ENCODE measurements at places on chromosomes 3 and 15.

DNA sequence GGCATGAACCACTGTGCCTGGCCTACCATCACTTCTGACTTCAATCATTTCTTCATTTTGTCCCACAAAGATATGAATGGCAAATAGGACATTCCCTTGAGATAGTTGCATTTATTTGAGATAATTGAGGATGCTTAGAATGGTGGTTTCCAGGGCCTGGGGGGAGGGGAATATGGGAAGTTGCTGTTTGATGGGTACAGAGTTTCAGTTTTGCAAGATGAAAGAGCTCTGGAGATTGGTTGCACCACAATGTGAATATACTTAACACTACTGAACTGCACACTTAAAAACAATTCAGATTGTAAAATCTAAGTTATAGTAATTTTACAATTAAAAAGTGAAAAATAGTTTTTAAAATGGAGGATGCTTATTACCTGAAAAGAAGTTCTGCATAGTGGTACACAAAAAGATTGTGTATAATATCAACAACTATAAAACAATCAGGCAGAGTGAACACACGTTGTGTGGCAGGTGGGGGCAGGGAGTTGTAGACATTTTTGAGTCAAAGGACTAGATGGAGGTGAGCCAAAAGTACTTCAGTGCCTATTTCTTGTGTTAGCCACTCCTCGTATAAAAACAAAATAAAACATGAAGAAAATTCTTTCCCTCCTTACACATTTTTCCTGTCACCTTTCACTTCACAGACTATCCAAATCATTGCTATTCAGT lies 18.5 kb upstream of the RIOX2 start:
- no peak for DNase-seq

GRCh38 chr15:29770796-29771195 lies 51.5 kb downstream of the TJP1 start:
- DNase-seq: no peak

DNA sequence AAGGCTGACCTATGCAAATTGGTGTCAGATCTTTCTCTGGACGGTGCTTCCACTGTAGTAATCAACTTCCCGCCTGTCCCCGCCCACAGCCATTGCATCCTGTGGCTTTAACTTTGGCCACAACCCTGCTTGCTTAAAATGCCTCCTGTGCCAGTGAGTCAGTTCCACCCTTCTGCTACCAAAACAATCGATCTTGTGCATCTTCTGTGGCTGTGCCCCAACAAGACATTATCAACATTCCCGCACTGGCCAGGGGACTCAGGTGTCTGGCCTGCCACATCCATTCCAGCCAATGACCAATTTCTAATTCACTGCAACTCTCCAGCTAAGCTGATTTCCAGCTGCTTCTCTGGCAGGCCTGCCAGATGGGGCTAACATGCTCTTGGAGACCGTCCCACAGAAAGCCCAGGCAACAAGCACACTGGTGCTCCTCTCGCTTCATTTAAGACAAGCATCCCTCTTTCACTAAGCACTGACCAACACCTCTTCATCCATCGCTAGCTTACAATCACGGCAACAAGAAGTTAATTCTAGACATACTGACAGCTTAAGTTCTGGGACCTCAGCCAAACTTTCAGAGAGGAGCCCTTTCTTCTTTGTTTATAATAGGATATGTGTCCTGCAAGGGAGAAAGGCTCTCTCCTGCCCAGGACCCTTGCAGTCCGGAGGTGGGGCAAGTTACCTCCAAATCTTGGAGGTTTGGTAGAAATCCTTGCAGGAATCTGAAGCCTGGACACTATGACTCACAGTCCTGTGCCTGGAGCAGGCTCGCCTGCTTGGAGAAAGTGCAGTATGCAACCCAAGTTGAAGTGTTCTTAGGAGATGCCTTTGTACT lies 6.7 kb downstream of the CA12 start:
- no peak for DNase-seq

DNA sequence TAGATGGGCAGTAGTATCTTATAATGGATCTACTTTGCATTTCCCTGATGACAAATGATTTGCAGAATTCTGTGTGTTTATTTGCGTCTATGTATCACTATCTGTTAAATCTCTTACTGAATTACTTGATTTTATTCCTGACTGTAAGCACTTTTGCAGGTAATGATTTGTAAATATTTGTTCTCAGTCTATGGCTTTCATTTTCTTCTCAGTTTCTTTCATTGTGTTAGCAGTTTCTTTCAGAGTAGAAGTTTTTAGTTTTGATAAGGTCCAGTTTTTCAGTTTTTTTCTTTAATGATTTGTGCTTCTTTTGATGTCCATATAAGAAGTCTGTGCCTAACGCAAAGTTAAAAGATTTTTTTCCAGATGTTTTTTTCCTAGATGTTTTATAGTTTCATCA lies 12.9 kb downstream of the SLC25A36 start:
- no peak for DNase-seq

DNA sequence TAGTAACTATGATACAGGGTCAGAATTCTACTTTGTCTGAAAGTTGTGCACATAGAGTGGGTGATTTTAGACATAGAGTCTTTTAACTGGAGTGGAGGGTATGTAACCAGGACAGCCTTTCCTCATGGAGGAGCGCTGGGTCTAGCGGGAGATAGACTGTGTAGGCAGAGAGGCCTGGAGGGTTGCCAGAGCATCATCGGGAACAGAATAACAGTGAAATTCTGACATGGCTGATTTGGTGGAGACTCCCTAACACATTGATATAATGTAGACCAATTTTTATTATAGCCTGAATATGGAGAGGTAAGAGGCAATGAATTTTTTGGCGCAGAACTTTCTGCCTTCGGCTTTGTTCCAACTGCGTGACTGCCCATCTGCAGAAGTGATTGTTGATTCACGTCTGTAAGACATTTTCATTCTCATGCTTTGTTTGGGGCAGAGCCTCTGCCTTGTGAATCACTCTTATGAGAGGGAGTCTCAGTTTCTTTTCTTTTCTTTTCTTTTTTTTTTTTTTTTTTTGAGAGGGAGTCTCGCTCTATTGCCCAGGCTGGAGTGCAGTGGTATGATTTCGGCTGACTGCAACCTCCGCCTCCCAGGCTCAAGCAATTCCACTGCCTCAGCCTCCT lies 16.0 kb downstream of the LPP start:
- no peak for DNase-seq

- no peak for DNase-seq
Measured at GRCh38 chr3:158097081-158097592, 9.1 kb downstream of the SHOX2 start.

GRCh38 chr15:85595804-85596536 lies 198.8 kb downstream of the KLHL25 start:
- DNase-seq: no peak

DNA sequence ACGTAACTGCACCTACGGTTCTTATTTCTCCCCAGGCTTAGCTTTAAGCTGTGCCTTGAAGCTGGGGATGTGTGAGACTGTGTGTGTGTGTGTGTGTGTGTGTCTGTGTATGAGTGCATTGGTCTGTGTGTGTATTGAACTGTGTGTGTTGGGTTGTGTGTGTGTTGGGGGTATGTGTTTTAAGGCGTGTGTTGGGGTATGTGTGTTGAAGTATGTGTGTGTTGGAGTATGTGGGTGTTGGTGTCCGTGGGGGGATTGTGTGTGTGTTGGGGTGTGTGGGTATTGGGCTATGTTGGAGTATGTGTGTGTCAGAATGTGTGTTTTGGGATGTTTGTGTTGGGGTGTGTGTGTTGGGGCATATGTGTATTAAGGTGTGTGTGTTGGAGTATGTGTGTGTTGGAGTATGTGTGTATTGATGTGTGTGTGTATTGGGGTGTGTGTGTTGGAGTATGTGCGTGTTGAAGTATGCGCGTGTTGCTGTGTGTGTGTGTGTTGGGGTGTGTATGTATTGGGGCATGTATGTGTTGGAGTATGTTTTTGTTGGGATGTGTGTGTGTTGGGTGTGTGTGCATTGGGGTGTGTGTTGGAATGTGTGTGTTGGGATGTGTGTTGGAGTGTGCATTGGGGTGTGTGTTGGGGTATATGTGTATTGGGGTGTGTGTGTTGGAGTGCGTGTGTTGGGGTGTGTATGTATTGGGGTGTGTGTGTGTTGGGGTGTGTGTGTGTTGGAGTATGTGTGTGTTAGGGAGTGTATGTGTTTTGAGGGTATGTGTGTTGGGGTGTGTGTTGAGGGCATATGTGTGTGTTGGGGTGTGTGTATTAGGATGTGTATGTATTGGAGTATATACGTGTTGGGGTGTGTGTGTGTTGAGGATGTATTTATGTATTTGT lies 76.4 kb downstream of the LSM3 start:
- no peak for DNase-seq

DNA sequence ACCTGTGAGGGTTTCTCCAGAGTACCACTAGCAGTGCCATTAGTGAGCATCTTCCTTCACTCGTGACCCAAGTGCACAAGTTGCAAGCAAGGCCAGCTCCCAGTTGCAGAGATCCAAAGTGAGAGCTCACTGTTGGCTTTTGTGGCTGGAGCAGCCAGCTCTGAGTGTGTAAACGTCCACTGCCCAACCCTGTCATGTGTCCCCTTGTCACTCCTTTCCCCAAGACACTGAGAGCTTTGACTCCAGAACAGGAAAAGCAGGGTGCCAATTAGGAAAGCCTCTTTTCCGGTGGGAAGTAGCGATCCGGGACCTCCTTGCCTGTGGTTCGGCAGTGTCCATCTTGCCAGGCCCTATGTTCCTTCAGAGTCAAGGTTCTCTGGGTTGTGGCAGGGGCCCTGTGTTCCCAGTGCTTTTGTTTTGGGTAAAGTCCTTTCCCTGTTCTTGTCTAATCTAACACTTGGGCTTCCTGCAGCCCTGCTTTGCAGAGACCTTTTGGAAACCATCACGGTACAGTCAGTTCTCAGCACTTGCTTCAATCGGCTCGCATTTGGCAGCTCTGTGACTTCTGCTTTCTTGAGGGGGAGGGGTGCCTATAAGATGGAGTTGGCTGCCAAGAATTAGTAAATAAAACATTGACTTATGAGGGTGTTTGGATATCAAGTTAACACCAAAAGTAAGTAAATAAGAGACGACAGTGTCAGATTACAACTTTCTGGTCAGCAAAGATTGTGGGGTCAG lies 90.5 kb downstream of the DNASE1L3 start:
- DNase-seq: no peak

DNA sequence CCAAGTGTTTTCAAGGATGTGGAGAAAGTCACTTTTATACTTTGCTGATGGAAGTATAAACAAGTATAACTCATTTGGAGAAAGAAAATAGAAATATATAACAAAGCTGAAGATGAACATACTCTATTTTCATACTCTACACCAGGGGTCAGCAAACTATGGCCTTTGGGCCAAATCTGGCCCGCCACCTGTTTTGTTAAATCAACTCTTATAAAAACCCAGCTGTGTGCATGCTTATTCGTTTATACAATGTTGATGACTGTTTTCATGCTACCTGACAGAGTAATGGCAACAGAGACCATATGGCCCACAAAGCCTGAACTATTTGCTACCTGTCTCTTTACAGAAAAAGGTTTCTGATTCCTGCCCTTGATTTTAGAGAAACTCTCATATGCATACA lies 124.0 kb downstream of the NR1D2 start:
- no peak for DNase-seq

DNA sequence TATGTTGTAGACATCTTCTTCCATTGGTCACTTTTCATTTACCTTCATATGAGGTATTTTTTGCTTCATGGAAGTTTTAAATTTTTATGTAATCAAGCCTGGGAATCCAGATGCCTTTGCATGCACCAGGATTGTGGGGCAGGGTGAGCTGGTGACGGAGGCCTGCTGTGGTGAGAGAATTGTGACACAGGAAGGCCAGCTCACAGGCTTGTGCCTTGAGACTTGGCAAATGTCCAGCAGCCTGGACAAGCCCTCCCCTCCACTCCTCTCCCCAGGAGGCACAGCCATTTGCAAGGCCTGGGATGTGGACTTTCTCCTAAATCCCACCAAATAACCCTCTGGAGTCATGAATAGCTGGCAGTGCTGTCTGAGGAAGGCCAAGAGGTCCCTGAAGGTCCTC lies 67.4 kb downstream of the RHCG start:
- no peak for DNase-seq

- no peak for DNase-seq
Measured at GRCh38 chr3:193730511-193730910, 137.5 kb downstream of the OPA1 start.

DNA sequence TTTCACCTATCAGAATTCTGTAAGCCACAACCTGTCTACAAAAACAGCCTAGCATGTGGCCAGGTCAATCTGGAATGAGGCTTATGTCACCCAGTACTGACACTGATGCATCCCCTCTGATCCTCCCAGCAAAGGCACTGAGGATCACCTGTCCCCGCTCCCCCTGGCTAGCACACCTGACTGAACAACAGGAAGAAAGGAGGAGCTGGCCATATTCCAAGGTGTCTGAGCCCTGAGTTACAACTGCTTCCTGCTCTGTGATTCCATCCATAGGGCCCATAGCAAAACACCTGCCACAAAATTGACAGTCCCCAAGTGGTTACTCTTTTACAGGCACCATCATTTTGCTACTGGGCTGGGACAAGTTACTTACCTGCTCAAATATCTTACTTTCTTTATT lies 555.5 kb upstream of the CFAP20DC start:
- no peak for DNase-seq

- no peak for DNase-seq
Measured at GRCh38 chr3:106376016-106376570, 507.3 kb upstream of the CBLB start.

- DNase-seq: no peak
Measured at GRCh38 chr3:25831578-25831977, 41.7 kb downstream of the OXSM start.

DNA sequence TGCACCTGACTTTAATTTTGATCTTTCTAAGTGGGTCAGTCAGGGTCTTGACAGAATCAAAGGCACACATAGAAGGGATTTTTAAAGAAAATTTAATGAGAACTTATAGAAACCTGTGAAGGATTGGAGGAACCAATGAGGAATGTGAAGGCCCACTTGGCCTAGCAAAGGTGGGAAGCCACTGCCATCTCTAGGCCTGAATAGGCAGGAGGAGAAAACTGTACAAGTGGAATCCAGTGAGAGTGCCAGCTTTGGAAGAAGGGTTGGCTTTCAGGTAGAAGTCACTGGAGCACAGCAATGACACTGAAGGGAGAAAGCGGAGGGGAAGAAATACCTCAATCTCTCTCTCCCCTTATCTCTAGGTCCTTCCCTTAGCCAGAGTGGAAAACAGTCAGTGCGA lies 380.7 kb upstream of the KCNMB2 start:
- no peak for DNase-seq

GRCh38 chr3:164332831-164333802 lies 745.2 kb downstream of the SI start:
- no peak for DNase-seq

- DNase-seq: no peak
Measured at GRCh38 chr15:31280831-31281216, 45.8 kb upstream of the KLF13 start.

DNA sequence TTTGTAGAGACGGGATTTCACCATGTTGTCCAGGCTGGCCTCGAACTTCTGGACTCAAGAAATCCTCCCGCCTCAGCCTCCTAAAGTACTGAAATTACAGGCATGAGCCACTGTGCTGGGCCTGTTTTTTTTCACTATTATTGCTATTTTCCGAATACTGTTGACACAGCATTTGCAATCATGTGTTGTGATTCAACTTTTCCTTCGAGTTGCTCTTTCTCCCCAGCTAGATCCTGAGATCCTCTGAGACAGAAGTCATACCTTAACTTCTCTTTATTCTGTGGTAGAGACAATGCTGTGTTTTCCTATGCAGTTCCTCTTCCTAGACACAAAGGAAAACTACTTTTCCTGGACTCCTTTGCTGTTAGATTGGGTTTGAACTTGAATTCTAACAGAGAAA lies 46.4 kb upstream of the USP3 start:
- no peak for DNase-seq
